NCI-H460 (cell line): ENCODE measurements at places on chromosomes 5 and 9.
A peak's percentile ranks its signal among the peaks of the same experiment; 100 is the strongest.

DNA sequence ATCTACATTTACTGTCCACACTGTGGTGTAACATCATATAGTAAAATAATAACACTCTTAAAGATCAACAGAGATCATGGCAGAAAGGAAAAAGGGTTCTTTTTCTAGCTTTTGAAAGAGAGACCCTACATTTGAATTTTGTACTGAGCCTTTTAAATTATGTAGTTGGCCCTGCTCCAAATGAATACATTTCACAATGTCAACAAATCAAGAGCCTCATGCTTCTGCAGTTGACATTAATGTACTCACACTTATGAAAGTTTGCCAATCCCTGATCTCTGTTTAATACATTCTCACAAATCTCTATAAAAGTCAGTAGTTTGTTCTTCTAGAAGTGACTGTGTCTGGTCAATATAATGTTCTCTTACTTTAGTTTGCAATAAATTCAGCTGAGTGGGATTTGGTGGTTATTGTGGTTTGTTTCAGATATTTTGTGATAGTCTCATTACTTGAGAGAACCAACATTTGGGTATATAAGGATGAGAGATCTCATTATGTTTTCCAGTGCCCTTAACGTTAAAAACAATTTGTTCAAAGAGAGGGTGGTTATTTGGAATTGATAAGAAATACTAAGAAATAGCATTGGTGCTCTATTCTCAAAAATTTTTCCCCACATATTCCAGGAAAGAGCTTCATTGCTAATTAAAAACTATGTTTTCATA is 277.8 kb upstream of the FTMT start:
- DNase-seq, result no peak

GRCh38 chr9:82543726-82544125 is 519.2 kb downstream of the RASEF start:
- no peak for DNase-seq

DNA sequence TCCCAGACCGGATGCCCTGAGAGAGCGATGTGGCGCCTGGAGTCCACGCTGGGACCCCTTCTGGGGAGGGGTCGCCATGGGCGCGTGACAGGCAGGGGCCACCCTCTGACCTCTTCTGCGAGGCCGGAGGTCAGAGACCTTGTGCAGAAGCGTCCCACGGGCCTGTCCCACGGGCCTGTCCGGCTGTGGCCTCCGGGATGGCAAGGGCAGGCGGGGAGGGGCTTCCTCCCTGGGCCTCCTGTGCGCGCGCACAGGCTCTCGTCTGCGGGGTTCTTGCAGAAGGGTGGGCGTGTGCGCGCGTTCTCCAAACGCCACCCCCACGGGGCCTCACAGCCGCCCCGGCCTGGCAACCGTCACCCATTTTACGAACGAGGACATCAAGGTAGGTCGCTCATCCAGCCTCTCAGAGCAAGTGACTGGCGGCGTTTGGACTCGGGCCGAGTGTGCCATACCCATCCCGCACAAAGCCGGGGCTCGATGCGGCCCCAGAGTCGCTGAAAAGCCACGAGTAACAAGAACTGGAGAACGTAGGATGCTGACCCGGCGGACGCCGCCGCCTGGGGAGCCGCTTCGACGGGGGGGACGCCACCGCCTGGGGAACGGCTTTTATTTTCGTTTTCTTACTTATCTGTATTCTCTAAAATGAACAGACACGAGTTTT is 897 bp downstream of the AHRR start:
- no peak for DNase-seq

DNA sequence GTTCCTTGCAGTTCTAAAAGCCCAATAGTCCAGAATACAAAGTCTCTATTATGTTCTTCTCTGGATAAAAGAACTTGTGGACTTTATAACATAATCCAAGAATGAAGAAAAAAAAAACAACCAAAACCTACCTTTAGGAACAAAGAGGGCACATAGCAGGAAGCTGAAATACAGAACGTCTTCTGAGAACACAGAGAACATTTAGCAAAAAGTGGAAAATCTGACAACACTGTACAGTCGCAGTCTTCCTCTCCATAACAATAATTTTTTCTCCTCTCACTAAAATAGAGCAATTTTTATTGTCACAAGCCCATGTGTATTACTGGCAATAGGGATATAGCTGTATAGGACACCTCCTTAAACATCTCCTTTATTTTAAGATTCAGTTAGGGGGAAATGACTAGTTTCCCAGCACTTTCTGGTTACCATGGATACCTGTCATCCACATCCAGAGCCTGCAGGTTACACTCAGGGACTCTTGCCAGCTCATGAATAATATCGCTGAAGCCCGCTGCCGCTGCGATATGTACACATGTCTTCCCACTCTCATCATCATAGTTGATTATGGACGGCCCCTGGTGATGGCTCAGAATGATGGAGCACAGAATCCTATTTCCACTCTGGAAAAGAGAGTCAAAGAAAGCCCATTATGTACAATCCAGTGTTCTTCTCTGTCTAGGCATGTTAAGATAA is 106.5 kb downstream of the ANKRD55 start:
- no peak for DNase-seq

GRCh38 chr5:6825678-6826244 is 112.5 kb downstream of the TENT4A start:
- DNase-seq, result no peak

DNA sequence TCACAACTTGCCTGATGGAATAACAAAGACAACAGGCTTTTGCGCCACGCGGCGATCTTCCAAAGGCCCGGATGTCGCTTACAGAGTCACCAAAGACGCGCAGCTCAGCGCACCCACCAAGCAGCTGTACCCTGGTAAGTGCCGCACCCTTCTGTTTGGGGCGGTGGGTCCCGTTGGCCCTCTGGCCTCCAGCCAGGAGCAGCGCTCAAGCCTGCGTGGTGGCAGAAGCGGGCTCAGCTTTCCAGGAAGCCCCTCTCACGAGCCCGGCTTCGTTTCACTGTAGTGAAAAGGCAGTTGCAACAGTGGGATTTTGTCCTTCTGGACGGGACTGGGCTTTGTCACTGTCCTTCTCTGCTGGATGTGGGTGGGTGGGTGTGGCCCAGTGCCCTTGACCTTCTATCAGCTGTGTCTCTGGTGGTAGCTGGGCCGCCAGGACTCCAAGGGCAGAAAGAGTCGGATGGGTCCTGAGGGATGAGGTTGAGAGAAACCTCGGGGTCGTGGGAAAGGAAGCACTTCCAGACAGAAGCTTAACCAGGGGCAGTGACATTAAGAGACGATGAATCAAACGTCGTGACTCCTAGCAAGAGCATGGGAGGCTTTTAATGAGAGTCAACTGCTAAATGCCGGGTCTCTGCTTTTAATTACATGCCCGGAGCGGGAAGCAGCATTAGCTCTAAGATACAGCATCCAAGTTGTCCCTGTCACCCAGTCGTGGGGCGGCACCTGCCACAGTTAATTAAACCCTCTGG is 49.5 kb downstream of the COL5A1 start:
- no peak for DNase-seq

GRCh38 chr5:11038772-11039171 is 277.7 kb upstream of the DAP start:
- no peak for DNase-seq

DNA sequence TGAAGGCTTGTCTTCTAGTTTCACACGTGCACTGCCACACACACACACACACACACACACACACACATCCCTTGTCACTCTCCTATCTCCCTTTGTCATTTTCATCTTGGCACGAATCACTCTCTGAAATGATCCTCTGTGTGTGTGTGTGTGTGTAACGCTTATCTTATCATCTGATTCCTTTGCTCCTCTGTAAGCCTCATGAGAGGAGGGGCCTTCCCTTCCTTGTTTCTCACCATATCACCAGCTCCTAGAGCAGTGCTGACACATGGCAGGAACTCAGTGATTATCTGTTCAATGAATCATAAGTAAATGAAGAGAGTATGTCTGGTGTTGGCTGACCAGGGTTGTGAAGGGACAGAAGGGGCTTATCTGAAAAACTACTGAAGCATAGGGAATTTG is 53.3 kb downstream of the PDE4D start:
- no peak for DNase-seq

DNA sequence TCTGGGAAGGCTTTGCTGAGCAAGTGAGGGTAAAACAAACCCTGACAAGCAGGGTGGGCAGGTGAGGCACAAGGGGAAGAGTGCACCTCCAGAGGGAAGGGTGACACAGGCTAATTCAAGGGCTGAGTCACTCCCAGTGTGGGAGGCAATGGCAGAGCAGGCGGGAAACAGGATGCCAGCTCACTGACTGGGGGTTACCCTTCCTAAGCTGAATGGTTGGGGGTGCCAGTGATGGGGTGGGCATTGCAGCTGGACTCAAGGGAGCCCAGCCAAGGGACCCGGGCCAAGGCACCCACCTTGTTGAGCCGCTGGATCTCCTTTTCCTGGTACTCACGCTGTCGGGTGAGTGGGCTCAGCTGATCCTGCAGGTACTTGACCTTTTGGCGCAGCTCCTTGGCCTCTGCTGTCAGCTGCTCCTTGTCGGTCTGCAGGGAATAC is 18.4 kb downstream of the GPX3 start:
- DNase-seq, result no peak

DNA sequence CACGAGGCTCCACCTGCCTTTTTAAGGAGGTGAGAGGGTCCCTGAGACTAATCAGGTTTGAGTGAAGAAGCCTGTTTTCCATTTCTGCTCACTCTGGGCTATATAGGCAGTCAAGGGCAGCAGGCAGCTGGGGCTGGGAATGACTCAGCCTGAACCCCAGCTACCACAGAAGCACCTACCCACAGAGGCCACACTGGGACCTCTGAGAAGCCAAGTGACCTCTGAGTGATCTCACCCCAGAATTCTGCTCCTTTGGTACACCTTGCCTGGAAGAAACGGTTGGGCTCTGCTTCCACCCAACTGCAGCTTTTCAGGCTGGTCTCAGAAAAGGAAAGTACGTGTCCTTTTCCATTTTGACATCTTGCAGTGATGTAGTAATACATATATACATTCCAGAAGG is 6.8 kb downstream of the FAM219A start:
- no peak for DNase-seq

- peak; percentile 63 for DNase-seq
Observed at GRCh38 chr5:74648835-74649293, 8.3 kb upstream of the ENC1 start.

- no peak for DNase-seq
Observed at GRCh38 chr5:78718824-78719223, 70.3 kb upstream of the LHFPL2 start.

GRCh38 chr9:92992549-92992948 is 45.2 kb downstream of the FGD3 start:
- no peak for DNase-seq

DNA sequence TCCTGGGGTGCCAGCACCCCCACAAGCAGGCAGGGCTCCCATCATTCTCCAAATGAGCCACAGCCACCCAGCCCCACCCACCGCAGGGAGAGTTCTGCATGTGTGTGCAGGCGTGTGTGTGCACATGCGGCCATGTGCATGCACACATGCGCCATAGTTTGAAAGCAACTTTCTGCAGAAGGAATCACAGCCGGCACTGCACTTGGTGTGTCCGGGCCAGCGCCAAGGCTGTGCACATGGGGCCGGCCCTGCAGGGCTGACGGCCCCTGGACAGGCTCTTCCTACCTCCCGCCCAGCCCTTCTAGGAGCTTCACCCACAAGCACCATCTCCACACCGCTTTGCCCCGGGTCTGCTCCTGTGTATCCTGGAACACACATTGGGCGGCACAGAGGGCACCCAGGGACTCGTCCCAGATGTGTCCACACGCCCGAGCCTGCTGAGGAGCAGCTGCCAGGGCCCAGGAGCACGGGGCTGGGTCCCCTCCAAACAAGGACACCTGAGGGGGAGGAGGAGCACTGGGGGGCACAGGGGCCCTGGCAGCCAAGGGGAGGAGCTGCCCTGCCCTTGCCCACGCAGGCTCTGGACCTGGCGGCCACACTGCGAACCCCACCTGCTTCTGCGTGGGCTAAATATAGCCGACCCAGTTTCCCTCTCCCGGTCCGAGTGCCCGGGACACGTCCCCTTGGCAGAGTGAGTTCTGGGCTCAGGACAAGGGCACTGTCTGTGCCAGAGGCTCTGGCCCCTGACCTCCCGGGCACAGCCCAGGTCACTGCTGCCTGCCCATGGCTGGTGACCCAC is 19.1 kb downstream of the TPPP start:
- DNase-seq, result no peak

- DNase-seq, result no peak
Observed at GRCh38 chr5:40734986-40735385, 20.8 kb downstream of the TTC33 start.

DNA sequence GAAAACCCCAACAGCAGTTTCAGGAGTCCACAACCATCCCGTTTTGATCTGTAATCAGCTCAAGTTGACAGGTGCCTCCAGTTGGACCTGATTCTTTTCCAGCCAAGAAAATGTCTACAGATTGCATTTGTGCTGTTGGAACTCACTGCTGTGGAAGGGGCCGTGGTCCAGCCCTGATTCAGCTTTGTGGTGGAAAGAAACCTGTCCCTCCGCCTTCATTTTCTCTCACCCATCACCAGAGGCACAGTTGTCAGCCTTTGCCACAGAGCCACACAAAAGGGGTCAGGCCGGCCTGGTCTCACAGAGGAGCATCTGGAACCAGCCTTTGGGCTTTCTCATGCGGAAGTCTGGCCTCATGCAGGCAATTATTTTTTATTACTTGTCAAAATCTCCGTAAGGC is 483.6 kb downstream of the GADD45G start:
- DNase-seq, result no peak

- peak; percentile 16 for DNase-seq
Observed at GRCh38 chr9:112921549-112921948, 30.9 kb upstream of the SLC46A2 start.

DNA sequence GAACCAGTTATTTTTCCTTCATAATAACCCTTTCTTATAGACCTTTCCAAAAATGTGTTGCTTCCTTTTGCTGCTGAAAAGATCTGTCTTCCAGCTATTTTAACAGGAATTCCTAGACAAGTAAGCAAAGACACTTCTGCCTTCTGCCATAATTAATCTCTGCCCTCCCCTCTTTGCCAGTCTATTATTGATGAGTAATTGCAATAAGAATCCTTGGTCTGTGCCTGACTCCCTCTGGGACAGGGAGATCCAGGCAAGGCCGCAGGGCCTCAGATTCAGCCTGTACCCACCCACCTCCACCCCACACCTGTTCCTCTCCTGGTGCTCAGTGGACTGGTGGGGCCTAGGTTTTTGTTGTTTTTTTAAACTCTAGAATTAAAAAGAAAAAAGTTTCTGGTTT is 8.3 kb downstream of the FOXD1 start:
- DNase-seq, result no peak

DNA sequence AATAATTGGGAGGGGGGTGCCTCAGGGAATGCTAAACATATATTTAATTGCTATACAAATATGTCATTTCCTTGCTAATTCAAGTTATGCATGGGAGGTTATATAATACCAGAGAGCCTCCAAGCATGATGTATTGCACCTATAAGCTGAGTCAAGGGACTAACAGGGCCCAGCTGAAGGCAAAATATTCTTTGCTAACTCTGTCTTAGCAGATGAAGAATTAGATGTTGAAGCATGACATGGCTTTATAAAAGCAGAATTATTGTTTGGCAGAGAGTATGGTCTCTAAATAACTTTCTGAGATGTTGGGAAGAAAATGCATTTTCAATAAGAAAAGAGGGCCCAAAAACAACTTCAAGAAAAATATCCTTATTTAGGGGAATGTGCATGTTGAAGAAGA is 60.4 kb downstream of the SGCD start:
- no peak for DNase-seq

GRCh38 chr5:45089870-45090269 is 281.1 kb downstream of the MRPS30 start:
- DNase-seq, result no peak
